Mesothelial cell of epicardium (in vitro differentiated cells): ENCODE measurements at places on chromosomes 4 and X.

DNA sequence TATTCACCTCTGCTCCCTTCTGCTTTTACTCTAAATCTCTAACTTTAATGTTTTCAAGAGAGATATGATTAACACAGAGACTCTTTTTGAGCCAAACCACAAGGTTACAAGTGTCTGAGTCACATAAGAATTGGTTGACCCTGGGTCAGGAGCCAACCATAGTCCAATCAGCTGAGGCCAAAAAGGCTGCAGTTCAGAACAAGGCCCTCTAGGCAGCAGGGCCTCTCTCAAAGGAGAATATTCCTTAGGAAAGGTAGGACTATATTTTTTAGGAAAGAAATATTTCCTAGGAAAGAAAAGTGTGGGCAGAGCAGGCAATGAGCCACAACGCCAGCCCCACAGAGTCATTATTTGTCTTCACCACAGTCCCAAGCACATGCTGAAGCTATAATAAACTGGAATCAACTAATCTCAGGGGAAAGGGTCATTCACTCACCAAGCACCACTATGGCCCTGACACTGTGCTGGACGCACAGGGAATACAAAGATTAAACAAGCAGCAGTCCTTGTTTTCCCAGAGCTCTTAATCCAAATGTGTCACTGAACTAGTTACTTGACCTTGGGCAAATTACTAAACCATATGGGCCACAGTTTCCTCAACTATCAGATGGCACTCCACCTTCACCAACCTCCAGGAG lies 2.2 kb downstream of the ATP8A1 start:
- DNase-seq: no peak

- no peak for DNase-seq
Measured at GRCh38 chr4:118939169-118939783, 50.6 kb downstream of the SYNPO2 start.

DNA sequence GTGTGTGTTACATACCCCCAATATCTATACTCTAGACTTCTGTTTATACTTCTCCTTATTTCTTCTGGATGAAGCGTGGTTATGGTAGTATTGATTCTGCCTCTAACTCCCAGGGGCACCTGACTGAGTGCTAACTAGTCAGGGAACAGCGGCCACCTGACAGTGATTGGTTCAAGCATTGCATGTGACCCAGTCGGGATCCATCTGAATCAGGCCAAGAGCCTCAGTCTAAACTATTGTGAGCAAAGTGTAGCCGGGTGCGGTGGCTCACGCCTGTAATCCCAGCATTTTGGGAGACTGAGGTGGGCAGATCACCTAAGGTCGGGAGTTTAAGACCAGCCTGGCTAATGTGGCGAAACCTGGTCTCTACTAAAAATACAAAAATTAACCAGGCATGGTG lies 10.0 kb downstream of the CCDC110 start:
- DNase-seq: no peak

GRCh38 chr4:168291242-168291641 lies 27.3 kb downstream of the DDX60 start:
- DNase-seq: no peak

GRCh38 chrX:96027407-96027806 lies 657.2 kb upstream of the DIAPH2 start:
- no peak for DNase-seq

GRCh38 chr4:153452658-153453378 lies 13.3 kb upstream of the TMEM131L start:
- DNase-seq: no peak

- DNase-seq: no peak
Measured at GRCh38 chr4:40292313-40292759, 42.8 kb upstream of the CHRNA9 start.

DNA sequence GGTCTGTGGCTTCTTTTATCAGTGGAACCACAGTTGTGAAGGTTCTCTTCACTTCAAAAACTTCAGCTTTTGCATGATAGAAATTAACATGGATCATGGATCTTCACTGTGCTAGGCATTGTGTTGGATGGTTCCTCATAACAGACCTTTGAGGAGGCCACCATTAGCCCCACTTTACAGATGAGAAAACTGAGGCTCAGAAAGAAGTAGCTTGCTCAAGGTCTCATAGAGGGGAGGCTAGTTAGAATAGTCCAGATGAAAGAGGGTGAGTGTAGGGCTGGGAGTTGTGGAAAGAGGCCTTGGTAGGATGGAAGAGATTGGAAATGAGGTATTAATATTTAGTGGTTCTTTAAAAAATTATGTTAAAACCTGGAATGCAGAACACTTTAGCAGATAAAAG lies 2.6 kb downstream of the TSR2 start:
- DNase-seq: no peak

GRCh38 chrX:33087411-33087810 lies 123.9 kb downstream of the DMD start:
- DNase-seq: no peak

DNA sequence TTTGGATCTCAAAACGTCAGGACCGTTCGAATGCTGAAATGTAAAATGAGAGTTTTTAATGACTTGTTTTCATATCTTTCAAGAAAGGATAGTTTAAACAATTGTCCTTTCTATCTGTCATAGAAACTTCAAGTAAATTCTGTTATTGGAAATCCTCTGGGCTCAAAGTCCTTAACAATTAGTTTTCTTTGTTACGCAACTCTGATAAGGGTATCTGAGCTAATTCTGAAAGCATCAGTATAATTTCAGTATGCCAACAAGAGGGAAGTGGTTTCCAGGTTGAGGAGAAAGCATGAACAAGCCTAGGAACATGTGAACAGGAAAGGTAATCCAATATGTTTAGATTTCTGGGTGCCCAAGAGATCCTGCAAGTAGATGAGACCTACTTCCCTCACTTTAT lies 22.0 kb downstream of the ADH7 start:
- DNase-seq: no peak

DNA sequence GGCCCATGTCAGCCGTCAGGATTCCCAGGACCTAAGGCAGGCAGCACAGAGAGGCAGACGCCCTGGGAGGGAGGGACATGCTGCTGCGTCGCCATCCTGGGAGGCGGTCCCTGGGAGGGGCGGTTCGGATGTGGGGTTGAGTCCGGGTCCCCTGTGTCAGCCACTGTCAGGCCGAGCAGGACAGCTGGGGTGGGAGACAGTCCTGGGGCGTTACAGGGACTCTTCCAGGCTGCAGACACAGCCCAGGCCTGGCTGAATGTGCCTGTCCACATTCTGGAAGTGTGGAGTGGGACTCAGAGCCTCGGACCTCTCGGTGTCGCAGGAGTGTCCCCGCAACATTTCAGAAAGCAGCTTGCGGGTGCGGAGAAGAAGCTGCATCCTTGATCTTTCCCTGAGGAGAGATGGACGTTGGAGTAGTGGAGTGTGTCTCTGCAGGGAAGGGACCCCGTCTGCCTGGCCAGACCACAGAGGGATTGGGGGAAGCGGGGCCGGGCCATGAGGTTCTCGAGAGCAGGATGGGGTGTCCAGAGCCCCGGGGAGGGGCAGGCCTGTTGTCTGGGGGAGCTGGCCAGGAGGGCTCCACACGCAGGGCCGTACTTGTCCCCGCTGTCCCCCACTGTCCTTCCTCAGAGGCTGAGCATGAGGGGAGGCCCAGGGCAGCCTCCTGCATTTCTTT lies 6.1 kb downstream of the AKAP17A start:
- no peak for DNase-seq

DNA sequence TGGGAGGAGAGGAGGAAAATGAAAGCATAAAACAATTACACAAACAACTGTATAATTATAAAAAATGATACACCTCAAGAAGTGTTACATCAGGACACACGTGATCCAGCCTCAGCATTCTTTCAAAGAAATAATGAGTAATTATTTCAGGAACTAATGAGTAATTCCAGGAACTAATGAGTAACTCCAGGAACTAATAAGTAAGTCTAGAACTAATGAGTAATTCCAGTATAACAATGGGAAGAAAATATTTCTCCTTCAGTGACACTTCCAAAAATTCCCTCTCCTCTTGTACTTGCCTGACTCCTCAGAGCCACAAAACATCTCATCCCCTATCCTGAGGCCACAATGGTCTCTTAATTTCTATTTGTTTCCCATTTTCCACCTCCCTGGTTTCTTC lies 63.5 kb upstream of the COL25A1 start:
- no peak for DNase-seq

DNA sequence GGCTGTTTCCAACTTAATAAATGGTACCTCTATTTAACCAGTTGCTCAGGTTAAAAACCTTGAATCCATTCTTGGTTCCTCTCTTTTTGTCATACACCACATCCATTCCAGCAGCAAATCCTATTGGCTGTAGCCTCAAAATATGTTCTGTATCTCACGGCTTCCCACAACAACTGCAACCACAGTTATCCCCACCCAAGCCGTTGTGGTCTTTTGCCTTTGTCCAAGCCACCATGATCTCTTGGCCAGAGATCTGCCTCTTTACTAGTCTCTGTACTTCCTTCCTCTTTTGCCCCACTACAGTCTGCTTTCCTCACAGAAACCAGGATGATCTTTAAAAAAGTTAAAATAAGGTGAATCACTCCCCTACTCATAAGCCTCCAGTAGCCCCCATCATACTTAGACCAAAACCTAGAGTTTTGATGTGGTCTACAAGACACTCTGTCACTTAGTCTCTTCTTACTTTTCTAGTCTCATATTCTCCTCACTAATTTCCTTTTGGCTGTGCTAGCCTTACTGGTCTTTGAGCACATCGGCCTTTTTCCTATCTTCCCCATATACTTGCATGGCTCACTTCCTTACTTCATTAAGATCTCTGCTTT lies 10.3 kb downstream of the MAOA start:
- no peak for DNase-seq

DNA sequence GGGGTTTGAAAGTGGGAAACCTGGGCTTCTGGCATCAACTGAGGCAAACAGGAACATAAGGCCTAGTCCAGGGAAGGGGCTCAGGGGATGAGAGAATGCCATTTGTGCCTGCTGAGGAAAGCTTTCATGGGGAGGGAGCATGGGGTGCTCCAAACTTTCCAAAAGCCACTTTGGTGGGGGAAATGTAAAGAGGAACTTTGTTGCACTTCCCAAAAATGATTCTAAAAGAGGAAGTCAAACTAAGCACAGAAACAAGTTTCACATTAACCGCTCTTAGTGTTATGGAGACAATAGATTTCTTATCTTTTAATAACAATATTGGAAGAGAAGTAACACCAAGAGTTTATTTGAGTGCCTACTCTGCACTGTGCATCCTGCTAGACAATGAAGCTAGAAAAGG lies 32.3 kb downstream of the GAB3 start:
- DNase-seq: no peak

- DNase-seq: no peak
Measured at GRCh38 chr4:173318648-173319211, 15.4 kb downstream of the HMGB2 start.

DNA sequence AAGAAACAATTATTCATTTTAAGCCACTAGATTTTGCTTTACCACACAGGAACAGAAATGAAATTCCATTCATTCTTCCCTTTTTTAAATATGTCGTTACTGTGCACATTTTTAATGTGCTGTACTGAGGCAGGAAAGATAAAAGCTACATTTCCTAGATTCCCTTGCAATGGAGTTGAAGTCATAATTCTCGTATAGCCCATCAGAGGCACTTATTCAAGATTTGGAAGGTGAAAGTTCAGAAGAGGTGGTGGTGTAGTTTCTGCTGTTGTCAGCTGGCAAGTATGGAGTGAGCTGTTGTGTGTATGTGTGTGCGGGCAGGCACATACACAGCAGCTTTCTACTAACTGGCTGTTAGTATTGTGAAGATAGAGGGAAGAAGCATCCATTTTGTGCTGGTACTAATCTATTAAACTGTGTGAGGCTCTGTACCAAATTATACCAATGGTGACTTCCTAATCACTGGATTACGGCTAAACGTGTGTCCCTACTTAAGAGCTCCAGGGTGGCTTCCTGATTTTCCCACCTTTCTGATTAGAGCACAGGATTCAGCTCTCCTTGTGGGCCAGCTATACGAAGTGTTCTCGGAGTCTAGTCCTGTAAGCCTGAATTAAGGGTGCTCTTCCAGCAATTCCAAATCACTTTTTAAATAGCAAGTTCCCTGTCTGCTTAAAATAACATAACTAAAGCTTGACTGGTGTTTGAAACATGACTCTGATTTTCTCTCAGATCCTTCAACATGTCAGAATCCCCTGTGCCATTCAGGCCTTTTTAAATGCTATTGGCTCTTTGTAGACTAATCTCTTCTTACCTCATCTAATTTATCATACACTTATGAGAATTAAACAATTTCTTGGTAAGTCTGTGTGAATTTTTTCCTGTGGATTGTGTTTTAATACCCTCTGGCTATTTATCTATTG lies 43.8 kb downstream of the PDS5A start:
- DNase-seq: no peak

GRCh38 chr4:5471691-5472090 lies 236.7 kb downstream of the EVC2 start:
- no peak for DNase-seq

- no peak for DNase-seq
Measured at GRCh38 chr4:168735735-168736134, 238.9 kb downstream of the PALLD start.

- DNase-seq: no peak
Measured at GRCh38 chr4:85221606-85222005, 253.3 kb upstream of the ARHGAP24 start.

- DNase-seq: no peak
Measured at GRCh38 chr4:145565328-145565727, 53.9 kb upstream of the MMAA start.

DNA sequence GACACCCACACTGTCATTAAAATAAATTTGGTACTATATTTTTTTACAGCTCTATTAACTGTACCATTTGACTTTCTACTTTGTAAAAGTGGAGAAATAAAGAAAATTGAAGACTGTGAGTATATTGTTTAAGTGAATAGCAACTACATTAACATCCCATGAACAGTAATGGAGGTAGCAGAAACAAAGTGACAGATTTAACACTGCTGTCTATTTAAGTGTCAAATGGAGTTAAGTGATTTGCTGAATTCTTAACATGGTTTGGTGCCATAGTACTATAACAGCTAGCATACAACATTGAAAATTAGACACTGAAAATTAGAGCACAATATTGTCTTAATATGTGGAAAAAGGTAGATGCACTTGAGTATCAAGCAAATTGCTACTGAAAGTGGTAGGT lies 76.2 kb downstream of the C4orf33 start:
- no peak for DNase-seq

DNA sequence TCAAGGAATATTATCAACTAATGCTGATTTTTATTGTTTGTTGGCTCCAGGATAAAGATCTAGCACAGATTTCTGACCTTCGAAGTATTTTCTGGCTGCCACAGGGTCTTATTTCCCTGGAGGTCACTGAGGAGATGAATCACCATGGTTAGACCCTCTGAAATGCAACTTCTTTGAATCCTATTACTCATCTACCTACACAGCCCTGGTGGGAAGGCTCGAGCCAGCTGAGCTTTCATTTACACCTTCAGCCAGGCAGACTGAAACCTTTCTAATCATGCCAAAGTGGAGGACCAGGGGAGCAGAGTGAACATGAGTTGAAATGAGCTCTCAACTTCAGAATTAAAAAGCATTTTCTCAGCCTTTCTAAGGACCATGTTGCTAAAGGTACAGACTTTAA lies 130.5 kb downstream of the SMIM20 start:
- no peak for DNase-seq

- no peak for DNase-seq
Measured at GRCh38 chr4:121791481-121791880, 9.6 kb upstream of the EXOSC9 start.

- DNase-seq: no peak
Measured at GRCh38 chr4:101439926-101440325, 92.6 kb upstream of the PPP3CA start.
